ENCODE measurements at places on chromosomes 16 and 17. TPM values are rescaled to one million over a fixed set of nuclear protein-coding genes. Genes with fewer than 3 reads are reported as not detected.
A peak's percentile ranks its signal among the peaks of the same experiment; 100 is the strongest.

SPATA32 gene
- total RNA-seq, result not detected

GRCh38 chr16:71514476-71514875 lies 11.8 kb upstream of the CHST4 start:
- H3K36me3 ChIP-seq, result no peaks in the 10 kb centered on the region
- H3K4me3 ChIP-seq, result no peak overlapping the region
- H3K27ac ChIP-seq, result no peak overlapping the region
- DNase-seq, result no peak
- H3K27me3 ChIP-seq, result no peaks in the 10 kb centered on the region

DNA sequence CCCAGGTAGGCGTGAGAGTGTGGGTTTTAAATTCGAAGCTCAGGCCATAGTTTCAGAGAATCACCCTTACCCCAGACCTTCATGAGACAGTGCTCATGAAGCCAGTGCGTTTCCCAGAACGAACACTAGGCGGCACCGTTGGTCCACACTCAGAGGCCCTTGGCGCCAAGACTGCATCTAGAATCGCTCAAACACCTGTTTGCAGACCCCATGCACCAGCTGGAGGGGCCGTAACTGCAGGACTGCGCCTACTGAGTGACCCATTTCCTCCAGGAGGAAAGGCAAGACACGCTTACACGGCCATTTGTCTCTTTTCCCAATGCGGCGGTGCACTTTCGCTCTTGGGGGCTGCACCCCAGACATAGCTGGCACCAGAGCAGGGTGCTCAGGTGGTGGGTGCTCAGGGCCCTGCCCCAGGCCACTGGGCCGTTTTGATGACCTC lies 34.0 kb downstream of the ADGRG5 start:
- H3K27me3 ChIP-seq, result peaks cover 17% of the 10 kb centered on the region
- H3K4me3 ChIP-seq, result no peak overlapping the region
- H3K27ac ChIP-seq, result no peak overlapping the region
- H3K4me1 ChIP-seq, result no peaks in the 10 kb centered on the region

GRCh38 chr17:5921512-5922282 lies 148.5 kb upstream of the WSCD1 start:
- no peak for DNase-seq
- no peak overlapping the region for H3K27ac ChIP-seq
- no peaks in the 10 kb centered on the region for H3K36me3 ChIP-seq

- H3K4me1 ChIP-seq, result no peaks in the 10 kb centered on the region
- no peak overlapping the region for H3K27ac ChIP-seq
- peaks cover 90% of the 10 kb centered on the region for H3K36me3 ChIP-seq
- no peaks in the 10 kb centered on the region for H3K27me3 ChIP-seq
- H3K4me3 ChIP-seq, result no peak overlapping the region
- no peak for DNase-seq
Observed at GRCh38 chr17:10681866-10682446, 15.4 kb downstream of the SCO1 start.

- DNase-seq, result no peak
- no peaks in the 10 kb centered on the region for H3K36me3 ChIP-seq
- H3K27ac ChIP-seq, result peak overlapping the region; percentile 67
- no peaks in the 10 kb centered on the region for H3K27me3 ChIP-seq
- no peak overlapping the region for H3K4me3 ChIP-seq
- H3K4me1 ChIP-seq, result peaks cover 41% of the 10 kb centered on the region
Observed at GRCh38 chr16:70735141-70735979, 49.5 kb upstream of the MTSS2 start.

DNA sequence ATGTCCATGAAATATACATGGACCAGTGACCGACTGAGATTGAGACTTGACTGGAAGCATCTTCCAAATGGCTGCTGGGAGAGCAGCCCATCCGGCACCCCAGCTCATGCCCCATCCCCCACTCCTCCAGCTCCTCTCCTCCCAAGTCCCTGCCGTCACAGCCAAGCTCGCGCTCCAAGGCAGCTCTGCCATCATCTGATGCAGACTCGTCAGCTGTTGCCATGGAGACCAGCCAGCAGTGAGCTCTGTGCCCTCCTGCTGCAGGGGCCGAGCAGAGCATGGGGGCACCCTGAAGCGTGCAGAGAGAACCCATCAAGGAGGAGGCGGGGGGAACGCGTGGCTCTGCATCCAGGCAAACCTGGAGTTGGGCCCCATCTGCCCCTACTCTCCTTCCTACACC lies 74.5 kb upstream of the TNRC6C start:
- H3K4me1 ChIP-seq, result peaks cover 63% of the 10 kb centered on the region
- H3K27me3 ChIP-seq, result no peaks in the 10 kb centered on the region
- peak; percentile 57 for DNase-seq
- no peaks in the 10 kb centered on the region for H3K36me3 ChIP-seq
